ENCODE measurements at places on chromosomes 12 and 14. TPM values are rescaled to one million over a fixed set of nuclear protein-coding genes. Genes with fewer than 3 reads are reported as not detected.

The CFAP73 gene
- not detected for total RNA-seq

The CFAP54 gene
- total RNA-seq: 0.89 TPM

The ZNF705A gene
- total RNA-seq: not detected

The PTPRB gene
- 0.11 TPM for total RNA-seq

The FZD10 gene
- 0.59 TPM for total RNA-seq

The RFX4 gene
- 0.86 TPM for total RNA-seq

The CABP1 gene
- 0.72 TPM for total RNA-seq

The SIX6 gene
- total RNA-seq: not detected

The OAS1 gene
- not detected for total RNA-seq

The LRFN5 gene
- 1.8 TPM for total RNA-seq

The TSHR gene
- not detected for total RNA-seq

The KRT6C gene
- not detected for total RNA-seq

The RNASE1 gene
- 10.3 TPM for total RNA-seq

The RND1 gene
- 18.9 TPM for total RNA-seq

The SLC7A7 gene
- total RNA-seq: 7.4 TPM
